ENCODE measurements at places on chromosomes 5 and 9.

DNA sequence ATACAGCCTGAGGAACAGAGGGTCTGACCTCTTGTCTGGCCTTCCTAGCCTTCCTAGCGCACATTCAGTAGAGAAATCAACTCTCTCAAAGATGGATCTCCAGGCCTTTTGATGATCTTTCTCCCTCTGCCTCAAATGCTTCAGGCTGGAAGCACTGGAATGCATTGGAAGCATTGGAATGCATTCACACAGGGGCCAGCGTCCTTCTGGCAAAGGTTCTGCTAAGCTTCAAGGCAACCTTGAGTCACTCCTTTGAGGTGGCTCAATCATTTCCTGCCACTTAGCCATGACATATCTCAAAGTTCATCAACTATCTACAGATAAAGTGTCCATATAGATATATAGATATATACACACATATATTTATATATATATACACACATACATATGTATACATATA is 42.9 kb downstream of the OR2K2 start:
- DNase-seq, result no peak

DNA sequence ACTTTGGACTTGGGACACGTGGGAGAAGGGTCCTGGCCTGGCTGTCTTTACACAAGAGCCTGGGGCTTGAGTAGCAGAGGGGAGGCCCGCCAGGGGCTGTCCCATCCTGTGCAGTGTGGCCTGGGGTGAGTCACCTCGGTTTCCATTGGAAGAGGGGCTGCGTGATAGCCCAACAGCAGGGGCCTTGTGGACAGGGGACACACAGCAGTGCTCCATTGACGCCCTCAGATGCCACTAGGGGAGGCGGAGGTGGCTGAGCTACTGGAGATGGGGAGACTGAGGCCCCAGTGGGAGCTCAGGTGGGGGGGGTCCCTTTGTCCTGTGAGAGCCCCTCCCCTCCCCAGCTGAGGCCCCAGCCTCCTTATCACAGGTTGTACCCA is 50.0 kb upstream of the RNU6ATAC start:
- no peak for DNase-seq

- no peak for DNase-seq
Observed at GRCh38 chr5:75472973-75473372, 38.5 kb downstream of the CERT1 start.

- no peak for DNase-seq
Observed at GRCh38 chr9:99391937-99392594, 170.0 kb downstream of the SEC61B start.

DNA sequence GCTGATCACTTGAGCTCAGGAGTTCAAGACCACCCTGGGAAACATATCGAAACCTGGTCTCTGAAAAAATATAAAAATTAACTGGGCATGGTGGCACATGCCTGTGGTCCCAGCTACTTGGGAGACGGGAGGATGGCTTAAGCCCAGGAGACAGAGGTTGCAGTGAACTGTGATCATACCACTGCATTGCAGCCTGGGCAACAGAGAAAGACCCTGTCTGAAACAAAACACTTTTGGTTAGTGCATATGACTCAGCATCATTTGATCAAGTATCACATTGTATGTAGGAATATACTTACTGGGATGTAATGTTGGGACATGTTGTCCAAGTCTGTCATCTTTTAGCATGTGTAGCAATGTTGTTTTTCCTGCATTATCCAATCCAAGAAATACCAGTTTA is 12.0 kb downstream of the SAR1B start:
- DNase-seq, result no peak

DNA sequence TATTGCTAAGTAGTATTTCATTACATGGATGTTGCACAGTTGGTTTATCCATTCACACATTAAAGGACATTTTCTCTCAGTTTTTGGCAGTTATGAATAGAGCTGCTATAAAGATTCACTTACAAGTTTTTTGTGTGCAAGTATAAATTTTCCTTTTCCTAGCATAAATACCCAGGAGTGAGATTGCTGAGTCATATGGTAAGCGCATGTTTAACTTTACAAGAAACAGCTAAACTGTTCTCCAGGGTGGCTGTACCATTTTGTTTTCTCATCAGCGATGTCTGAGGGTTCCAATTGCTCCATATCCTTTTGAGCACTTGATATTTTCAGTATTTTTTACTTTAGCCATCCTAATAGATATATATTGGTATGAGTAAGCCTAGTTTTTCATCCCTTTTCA is 16.4 kb upstream of the ABCA1 start:
- no peak for DNase-seq

DNA sequence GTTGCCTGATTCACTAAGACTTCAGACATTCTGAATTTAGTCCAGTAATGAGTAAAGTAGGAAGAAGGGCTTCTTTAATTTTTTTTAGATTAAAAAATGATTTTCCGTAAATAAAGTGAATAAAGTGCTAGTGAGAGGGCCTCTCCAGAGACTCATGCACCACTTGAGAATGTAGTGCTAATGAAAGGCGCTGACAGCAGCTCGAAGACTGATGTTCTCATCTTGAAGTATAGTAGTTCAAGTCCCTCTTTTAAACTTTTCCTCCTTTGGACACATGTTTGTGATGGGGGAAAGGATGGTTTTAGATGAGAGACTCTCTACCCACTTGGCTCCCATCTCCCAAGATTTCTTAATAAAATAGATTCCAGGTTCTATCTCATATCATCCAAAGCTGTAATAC is 48.5 kb downstream of the G3BP1 start:
- no peak for DNase-seq

DNA sequence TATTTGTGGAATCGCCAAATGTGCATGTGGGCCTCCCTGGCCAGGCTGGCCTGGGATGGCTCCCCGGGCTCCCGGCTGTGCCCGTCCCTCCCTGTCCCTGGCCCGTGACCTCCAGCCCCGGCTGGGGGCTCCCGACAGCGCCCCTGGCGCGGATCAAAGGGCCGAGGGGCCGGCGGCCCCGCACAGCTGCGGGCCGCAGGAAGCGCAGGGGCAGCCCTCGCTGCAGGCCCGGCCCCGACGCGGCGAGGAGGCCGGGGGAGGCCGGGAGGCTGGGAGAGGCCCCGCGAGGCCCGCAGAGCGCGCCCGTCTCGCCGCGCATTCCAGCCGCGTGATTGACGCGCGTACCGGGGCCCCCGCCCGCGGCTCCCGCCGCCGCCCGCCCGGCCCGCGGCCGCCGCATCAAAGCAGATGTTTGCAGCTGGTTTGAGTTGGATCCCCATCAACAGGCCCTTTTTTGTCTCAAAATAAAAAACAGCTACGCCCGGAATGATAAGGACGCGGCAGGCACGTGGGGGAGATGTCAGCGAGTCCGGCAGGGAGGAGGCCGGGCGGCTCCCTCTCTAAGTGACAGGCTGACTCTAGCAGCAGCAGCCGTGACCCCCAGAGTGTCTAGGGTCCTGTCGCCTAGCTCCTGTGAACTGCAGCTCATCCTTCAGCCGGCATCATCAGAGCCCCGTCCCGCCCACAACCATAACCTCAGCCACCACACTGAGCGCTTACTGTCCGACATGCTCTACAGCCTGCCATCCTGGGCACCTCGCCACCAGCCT is 69.4 kb downstream of the LMX1B start:
- DNase-seq, result no peak

DNA sequence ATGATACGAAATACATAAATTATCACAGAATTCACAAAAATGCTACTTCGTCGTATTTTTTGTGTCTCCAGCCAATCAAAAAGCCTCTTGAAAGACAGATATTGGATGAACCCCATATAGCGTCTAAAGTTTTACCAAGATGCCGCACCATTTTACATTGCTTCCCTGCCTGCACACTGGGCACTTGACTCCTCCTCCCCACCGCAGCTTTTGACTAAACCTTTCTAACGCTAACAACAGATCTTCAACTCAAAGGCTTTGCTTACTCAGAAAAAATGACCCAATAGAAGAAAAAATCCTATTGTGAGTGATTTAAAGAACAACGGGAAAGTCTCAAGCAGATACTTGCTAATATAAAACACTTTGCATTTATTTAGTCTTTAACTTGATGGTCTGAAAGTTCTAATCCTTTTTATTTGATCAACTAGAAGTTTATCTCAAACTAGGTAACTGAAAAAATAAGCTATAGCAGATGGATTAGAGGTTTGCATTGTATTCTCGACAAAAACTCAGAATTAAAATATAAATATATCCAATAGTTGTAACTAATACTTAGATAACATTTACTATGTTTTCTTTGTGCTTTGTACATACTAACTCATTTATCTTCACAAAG is 609.1 kb upstream of the DMAC1 start:
- DNase-seq, result no peak

GRCh38 chr5:76893294-76893693 is 43.5 kb downstream of the S100Z start:
- no peak for DNase-seq

DNA sequence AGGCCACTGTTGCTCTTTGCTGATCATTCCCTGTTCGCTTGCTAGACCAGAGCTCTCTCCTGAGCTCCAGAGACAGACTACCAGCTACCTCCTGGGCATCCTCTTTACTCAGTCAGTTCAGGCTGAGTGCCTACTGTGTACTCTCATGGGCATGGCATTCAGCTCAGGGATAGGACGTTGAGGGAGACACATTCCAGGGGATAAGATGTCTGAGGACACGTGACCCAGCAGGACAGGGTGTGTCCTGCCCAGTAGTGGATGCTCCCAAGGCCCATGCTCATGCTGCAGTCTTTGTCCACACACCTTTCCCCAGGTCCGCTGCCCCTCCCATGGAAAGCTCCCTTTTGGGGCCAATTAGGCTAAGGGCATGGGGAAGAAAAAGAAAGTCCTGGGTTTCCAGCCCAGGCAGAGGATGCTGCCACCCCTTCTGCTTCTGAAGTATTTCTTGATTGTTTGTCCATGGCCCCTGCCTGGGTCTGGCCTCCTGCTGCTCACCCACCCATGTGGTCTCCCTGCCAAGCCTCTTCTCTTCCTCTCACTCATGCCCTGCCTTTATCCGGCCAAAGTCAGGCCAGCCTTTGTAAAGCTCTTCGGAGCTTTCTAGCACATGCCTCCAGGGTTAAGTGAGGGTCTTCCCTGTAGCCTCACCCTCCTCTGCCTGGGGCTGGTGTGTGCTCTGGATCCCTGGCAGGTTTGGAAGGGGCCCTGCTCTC is 60.5 kb upstream of the PITX1 start:
- no peak for DNase-seq

DNA sequence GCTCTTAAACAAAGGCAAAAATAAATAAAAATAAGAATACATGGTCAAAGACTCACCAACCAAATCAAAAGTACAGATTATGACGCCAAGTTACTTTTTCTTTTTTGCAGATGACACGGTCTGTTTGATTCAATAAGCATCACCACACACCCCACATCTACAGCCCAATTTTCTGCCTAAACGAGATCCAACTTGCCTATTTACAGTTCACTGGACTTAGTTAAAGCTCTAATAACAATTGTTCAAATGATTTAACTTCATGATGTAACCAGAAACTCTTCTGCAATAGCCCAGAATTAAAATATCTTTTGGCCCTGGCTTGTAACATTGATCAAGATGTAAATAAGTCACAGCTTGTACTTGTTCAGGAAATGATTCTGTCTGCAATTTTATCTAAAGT is 590.3 kb upstream of the C9orf72 start:
- no peak for DNase-seq

DNA sequence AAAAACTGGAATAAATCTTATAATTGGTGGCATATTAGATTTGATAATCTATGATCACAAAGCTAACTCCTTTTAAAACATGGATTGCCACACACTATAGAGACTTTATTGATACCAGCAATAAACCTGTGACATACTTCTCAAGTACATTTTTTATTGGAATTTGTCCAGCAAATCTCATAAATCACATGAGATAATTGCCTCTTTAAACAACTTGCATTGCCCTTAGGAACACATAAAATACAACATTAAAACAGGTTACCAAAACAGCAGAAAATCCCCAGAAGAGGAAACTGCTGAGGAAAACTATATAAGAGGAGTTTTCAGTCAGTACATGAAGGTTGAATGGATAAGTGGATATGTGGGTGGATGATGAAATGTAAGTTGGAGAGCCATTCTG is 124.6 kb downstream of the SNCAIP start:
- DNase-seq, result no peak

- DNase-seq, result no peak
Observed at GRCh38 chr5:152601806-152602732, 197.0 kb upstream of the NMUR2 start.

- DNase-seq, result no peak
Observed at GRCh38 chr5:87327998-87328397, 60.3 kb downstream of the RASA1 start.

DNA sequence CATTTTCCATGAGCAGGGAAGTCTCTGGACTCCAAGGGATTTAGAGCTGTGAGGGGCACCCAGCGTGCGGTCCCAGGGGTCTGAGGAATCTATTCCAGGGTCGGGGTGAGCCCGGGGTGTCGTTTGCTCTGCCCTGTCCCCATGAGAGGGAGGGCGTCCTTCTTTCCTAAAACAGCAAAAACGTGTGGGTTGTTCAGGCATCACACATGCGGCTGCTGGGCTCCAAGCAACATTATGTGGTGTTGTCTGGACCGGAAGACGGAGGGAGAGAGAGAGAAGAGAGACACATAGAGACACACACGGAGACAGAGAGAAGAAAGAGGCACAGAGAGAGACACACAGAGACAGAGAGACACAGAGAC is 42.7 kb upstream of the COL5A1 start:
- no peak for DNase-seq

DNA sequence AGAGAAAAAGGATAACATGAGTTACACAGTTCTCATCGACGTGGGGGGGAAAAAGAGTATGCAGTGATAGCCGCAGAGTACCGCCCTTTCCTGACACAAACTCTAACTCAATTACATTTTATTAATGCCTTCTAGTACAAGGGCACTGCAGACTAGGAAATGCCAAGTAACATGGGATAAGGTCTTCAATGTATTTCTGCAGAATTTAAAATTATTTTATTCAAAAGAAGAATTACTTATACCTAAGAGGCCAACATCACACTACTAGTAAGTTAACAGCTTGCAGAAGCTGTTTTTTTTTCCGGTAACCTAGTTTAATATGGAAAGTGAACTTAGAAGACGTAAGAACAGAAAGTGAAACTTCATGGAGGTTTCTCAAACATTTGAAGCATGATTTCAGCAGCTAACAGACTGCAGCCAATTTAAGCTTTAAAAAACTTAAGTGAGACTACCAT is 3.9 kb downstream of the SETX start:
- DNase-seq, result no peak

- no peak for DNase-seq
Observed at GRCh38 chr9:107637421-107638420, 148.2 kb upstream of the KLF4 start.

- DNase-seq, result no peak
Observed at GRCh38 chr5:142561486-142562097, 124.3 kb downstream of the FGF1 start.

GRCh38 chr5:83034528-83035207 is 42.5 kb downstream of the TMEM167A start:
- no peak for DNase-seq

GRCh38 chr9:137757613-137758029 is 120.0 kb upstream of the CACNA1B start:
- DNase-seq, result no peak

DNA sequence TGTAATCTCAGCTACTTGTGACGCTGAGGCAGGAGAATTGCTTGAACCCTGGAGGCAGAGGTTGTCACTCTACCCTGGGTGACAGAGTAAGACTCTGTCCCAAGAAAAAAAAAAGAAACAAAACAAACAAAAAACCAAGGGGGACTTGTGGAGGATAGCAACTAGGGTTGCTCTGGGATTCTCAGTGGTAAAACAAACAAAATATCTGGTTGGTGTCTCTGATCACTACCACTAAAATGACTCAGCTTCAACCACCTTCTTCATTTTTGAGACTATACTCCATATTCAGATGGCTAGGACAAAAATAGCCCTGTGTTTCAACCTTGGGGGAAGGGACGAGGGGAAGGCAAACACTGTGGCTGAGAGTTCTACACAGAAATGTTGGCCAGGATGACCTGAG is 110.3 kb downstream of the ARRDC3 start:
- DNase-seq, result no peak

GRCh38 chr9:105187781-105188180 is 56.7 kb upstream of the SLC44A1 start:
- no peak for DNase-seq

All from GF-D8 (cell line).